ENCODE measurements at places on chromosomes 7 and 10.
A peak's percentile ranks its signal among the peaks of the same experiment; 100 is the strongest.

DNA sequence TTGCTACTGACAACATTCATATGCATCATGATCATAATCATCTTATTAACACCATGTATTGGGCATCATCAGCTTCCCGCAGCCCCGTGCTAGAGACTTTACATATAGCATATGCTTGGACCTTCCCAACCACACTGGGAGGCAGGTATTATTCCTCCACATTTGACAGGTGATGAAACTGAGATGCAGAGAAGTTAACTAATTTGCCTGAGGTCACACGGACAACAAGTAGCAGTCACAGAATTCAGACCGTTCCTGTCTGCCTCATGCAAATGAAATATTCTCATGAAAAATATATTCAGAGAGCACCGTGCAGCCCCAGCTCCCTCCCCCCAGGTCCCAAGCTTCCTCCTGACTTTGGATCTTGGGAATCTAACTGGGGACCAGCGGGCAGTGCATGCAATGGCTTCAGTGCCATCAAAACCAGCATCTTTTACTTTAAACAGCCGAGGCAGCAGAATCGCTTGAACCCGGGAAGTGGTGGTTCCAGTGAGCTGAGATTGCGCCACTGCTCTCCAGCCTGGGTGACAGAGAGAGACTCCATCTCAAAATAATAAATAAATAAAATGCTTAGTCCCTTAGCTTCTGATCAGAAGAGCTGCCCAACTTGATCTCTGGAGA is 112.2 kb upstream of the GPR26 start:
- DNase-seq = no peak

DNA sequence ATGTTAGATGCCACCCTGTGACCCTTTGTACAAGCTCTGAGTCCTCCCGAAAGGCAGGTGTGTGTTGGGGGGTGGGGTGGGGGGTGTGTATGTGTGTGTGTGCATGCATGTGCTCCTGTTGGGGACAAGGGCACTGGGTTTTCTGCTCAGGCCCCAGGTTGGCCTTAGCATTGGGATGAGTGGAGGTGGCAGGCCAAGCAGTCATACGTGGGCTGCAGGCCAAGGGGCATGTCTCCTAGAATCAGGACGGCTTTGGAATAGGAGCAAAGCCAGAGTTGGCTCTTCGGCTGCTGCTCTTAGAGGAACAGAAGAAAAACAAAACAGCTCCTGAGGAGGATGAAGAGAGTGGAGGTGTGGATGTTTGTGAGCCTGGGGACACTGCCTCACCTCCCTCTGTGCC is 26.0 kb downstream of the HSPA12A start:
- no peak for DNase-seq

DNA sequence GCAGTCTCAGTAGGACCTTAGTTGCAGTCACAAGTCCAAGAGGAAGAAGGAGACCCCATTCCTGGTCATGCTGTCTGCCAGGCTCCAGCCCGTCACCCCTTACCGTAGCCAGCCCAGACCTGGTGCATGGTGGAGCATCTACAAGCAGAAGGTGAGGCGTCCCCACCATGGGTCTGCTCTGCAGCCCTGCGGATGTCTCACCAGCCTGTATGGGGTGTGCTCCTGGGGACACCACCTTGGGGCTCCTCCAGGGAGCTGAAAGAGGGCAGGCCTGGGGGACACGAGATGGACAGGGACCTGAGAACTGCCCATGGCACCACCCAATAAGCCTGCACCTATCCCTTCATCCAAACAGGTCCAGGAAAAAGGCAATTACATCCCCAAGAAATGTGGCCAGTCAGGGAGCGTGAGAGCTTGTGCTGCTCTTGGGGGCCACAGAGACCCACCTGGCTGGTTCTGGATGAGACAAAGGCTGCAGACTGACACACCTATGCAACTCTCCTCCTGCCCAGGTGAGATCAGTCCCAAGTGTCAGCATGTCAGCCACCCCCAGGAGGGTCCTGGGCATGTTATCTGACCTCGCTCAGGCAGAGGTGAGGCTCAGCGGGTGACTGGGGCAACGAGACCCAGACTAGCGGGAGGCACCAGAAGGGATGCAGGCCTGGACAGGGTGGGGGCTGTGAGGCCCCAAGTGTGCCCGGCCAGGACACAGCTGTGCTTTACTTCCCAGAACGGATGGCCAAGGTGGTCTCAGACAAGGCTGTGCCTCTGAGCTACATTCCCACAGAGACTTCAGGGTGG is 84.5 kb upstream of the RET start:
- no peak for DNase-seq

- no peak for DNase-seq
Observed at GRCh38 chr10:44829426-44829825, 81.7 kb upstream of the TMEM72 start.

GRCh38 chr10:119806334-119807130 is 66.1 kb downstream of the MCMBP start:
- DNase-seq = no peak

- DNase-seq = no peak
Observed at GRCh38 chr7:36404639-36405408, 15.2 kb downstream of the ANLN start.

DNA sequence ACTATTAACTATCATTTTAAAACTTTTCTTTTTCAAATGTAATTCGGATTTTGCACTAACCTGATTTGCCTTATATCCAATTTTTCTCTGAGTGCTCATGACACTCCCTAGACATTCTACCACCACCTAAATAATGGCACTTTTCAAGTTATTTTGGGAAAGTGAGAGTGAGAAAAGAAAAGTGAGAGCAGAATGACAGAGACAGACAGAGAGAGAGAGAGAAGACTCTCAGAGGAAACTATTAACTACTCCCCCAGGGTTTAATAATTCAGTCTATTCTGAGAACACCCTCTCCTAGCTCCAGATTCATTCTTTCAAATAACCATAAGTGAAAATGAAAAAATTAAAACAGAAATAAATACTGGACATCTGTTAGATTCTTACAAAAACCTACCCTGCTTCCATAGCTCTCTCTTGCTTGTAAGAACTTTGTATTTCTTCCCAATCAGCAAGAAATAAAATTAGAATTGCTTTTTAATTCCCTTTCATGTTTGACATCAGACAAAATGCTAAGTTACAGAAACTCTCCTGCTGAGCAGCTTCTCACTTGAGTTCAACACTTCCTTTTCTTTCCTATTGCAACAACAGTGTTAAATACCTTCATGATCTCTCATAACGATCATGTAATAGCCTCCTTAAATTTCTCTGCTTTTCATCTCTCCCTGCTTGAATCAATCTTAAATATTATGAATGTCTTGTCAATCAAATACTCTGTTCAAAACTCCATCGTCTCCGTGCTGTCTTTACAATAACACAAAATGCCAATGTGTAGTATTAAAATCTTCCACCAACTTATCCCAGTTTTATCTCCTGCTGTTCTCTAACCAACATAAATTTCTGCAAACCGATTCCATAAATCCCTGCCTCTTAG is 191.7 kb downstream of the SEMA3E start:
- DNase-seq = no peak

DNA sequence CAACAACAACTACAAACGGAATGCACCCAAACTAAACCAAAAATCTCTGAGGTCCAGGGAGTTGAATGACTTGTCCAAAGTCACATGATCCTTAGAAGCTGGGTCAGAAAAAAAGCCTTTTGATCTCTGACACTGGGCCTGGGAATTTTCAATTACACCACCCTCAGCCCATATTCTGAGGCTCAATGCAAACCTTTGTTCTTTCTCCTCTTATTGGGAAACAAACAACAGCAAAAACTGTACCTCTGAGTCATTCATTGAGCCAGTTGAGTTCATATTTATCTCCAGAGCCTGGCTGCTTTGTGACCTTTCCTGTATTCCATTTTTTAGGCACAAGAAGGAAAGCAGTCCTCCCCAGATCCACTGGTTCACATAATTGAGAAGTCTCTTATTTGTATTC is 51.2 kb upstream of the SORCS1 start:
- DNase-seq = no peak

- DNase-seq = no peak
Observed at GRCh38 chr10:71666639-71667386, 52.8 kb downstream of the C10orf105 start.

DNA sequence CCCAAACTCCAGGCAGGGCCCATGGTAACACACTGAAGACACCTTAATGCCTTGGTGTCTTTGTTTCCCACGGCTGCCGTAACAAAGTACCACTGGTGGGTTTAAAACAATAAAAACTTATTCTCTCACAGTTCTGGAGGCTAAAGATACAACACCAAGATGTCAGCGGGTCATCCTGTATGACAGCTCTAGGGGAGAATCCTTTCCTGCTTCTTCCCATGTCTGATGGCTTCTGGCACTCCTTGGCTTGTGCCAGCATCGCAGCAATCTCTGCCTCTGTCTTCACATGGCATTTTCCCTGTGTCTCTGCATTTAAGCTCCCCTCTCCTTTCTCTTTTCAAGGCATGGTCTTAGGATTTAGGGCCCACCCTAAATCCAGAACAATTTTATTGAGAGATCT is 33.1 kb downstream of the PRSS2 start:
- DNase-seq = no peak

GRCh38 chr10:97922022-97922758 is 72.5 kb downstream of the GOLGA7B start:
- DNase-seq = no peak

- peak; percentile 10 for DNase-seq
Observed at GRCh38 chr7:54664235-54665228, 94.5 kb downstream of the SEC61G start.

- no peak for DNase-seq
Observed at GRCh38 chr7:43520201-43520600, 62.7 kb upstream of the STK17A start.

DNA sequence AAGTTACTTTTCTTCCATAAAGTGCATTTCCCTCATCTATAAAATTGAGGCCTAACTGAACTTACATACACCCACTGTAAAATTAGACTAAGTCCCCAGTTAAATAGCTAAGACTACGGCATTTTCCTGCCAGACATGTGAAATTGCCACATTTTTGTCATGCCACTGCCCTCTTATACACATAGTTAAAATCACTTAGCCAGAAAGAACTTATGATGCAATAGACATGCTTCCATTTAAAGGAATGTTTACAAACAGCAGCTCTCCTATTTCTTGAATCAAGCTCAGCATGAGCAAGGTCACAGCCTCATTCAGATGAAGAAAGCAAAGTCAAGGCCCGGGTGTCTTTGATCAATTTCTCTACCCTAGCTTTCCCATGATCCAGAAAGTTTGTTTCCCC is 175.7 kb downstream of the LRRN3 start:
- peak; percentile 28 for DNase-seq

DNA sequence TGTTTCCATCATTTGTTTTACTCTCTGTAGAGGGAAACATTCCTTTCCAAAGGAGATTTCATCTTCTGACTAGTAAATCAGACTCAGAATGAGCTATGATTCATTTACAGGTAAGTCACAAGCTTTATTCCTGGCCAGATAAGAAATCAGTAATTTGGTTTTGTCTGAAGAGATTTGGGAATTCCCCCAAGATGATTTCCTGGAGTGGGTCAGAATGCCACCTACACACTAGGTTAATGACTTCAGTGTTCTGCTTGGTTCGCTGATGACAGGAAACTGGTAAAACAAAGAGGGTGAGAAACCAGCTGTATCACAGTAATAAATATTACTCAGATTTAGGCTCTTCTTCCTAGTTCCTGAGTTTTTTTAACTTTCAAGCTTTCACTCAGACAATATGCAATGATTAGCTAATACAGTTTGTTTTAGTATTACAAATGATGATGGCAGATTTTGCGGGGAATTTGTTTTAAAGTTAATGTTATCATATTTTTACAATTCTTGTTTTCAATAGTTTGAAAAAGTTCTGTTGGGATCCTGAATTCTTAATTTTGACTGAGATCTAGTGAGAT is 8.3 kb upstream of the ASZ1 start:
- no peak for DNase-seq

DNA sequence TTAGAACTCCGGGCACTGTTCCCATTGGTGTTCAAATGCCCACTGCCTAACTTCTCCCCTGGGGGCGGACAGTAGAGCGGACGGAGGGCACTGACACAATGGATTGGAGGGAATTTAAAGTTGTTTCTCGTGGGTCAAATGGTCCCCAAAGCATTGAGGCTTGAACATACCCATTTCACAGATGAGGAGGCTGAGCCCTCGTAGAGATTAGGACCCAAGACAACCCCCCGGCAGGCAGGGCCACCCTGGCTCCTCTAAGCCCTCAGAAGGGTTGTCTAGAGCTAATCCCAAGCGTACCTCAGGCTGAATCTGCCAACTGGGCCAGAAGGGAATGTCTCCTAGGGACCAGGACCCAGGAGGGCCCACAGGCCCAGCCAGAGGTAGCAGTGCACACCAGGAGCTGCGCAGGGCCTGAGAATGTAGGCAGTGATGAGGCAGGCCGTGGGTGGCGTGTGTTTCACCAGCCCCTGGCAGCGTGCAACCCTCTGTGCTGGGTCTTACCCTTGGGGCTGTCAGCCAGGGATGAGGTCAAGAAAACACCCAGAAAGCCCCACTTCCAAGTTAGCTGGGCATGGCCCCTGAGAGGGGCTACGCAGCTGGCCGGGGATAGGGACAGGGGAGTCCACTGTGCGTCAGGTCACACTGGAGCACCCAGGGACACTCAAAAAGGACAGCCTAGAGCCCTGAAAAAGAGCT is 5.8 kb downstream of the AIFM2 start:
- no peak for DNase-seq

DNA sequence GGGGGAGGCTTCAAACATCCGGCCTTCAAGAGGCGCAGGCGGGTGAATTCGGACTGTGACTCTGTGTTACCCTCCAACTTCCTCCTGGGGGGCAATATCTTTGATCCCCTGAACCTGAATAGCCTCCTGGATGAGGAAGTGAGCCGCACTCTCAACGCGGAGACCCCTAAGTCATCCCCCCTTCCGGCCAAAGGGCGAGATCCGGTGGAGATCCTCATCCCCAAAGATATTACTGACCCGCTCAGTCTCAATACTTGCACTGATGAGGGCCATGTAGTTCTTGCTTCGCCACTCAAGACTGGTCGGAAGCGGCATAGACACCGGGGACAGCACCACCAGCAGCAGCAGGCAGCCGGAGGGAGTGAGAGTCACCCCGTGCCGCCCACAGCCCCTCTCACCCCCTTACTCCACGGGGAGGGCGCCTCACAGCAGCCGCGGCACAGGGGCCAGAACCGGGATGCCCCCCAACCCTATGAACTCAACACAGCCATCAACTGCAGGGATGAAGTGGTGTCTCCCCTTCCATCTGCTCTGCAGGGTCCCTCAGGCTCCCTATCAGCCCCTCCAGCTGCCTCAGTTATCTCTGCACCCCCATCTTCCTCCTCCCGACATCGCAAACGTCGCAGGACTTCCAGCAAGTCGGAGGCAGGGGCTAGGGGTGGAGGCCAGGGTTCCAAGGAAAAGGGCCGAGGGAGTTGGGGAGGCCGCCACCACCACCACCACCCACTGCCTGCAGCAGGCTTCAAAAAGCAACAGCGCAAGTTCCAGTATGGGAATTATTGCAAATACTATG is 1.1 kb downstream of the MEPCE start:
- no peak for DNase-seq

GRCh38 chr10:3363311-3364045 is 190.9 kb upstream of the PITRM1 start:
- DNase-seq = no peak

Data from brain microvascular endothelial cell (primary cell).